ENCODE measurements at places on chromosomes 5 and 9. TPM values are rescaled to one million over a fixed set of nuclear protein-coding genes. Genes with fewer than 3 reads are reported as not detected.

The CCDC107 gene
- total RNA-seq, result 15.6 TPM

The SEMA5A gene
- total RNA-seq, result 42.3 TPM

The KLF9 gene
- 46.9 TPM for total RNA-seq

The CAMK2A gene
- total RNA-seq, result 0.88 TPM

The LCN15 gene
- total RNA-seq, result not detected

The SMC2 gene
- total RNA-seq, result 9.1 TPM

The GBGT1 gene
- total RNA-seq, result 3.3 TPM

The ALDOB gene
- not detected for total RNA-seq

The GMCL2 gene
- not detected for total RNA-seq

The CARTPT gene
- not detected for total RNA-seq

The FBP2 gene
- total RNA-seq, result not detected

The PROB1 gene
- total RNA-seq, result 1.2 TPM

The SPACA9 gene
- total RNA-seq, result 3.6 TPM

The TAS2R1 gene
- total RNA-seq, result not detected

The TRIM36 gene
- total RNA-seq, result 0.36 TPM

The SPATA31D4 gene
- not detected for total RNA-seq

The HMGCR gene
- total RNA-seq, result 150 TPM

The NHP2 gene
- 66.2 TPM for total RNA-seq

The DDX31 gene
- 10.9 TPM for total RNA-seq

All from osteoblast (primary cell).